ENCODE measurements at places on chromosomes 16 and 17.

DNA sequence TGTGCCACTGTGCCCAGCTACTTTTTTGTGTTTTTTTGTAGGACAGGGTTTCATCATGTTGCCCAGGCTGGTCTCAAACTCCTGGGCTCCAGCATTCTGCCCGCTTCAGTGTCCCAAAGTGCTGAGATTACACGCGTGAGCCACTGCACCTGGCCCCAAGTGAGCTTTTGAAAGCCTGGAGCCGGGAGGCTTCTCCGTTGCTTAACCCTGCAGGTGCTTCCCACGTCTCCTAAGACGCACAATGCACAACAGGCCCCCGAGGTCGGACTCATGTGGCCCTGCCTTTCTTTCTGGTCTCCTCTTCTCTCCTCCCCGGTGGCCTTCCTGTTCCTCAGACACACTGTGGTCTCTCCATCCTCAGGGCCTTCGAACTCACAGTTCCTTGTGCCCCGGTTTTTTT lies 12.5 kb downstream of the RABEP2 start:
- H3K27me3 ChIP-seq = no peaks in the 10 kb centered on the region
- H3K4me3 ChIP-seq = no peak overlapping the region
- no peak for DNase-seq
- H3K4me1 ChIP-seq = no peaks in the 10 kb centered on the region
- no peak overlapping the region for H3K27ac ChIP-seq

GRCh38 chr17:11391134-11391533 lies 150.1 kb downstream of the SHISA6 start:
- H3K4me3 ChIP-seq = no peak overlapping the region
- H3K36me3 ChIP-seq = no peaks in the 10 kb centered on the region
- DNase-seq = no peak
- no peaks in the 10 kb centered on the region for H3K27me3 ChIP-seq
- no peak overlapping the region for H3K27ac ChIP-seq

DNA sequence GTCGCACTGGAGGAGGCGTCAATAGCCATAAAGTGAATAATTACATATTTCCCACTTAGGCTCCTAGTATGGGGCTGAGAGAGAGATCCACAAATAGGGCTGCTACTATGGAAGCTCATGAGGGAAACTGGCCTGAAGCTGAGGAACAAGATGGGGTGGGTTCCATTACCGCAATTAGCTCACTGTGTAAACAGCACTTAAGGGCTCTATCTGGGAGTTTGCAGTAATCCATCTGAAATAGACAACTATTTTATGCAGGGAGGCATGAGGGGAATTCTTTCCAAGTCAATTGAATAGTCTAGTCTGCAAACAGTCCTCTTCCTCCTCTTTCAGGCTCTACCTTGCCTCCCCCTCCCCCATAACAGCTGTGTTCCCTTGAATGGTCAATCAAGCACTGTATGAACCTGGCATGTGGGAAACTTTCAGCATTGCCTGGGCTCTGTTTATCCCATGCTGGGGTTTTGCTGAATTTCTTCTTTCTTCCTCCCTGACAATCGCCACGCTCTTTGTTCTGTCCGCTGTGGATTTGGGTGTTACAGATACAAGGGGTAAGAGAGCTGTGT lies 56.1 kb upstream of the MAF start:
- no peaks in the 10 kb centered on the region for H3K4me1 ChIP-seq
- no peak overlapping the region for H3K4me3 ChIP-seq
- H3K27me3 ChIP-seq = no peaks in the 10 kb centered on the region
- H3K36me3 ChIP-seq = no peaks in the 10 kb centered on the region
- no peak for DNase-seq

- H3K27me3 ChIP-seq = no peaks in the 10 kb centered on the region
- no peak overlapping the region for H3K4me3 ChIP-seq
- H3K36me3 ChIP-seq = no peaks in the 10 kb centered on the region
- H3K27ac ChIP-seq = no peak overlapping the region
- no peaks in the 10 kb centered on the region for H3K4me1 ChIP-seq
- DNase-seq = no peak
Measured at GRCh38 chr16:79754081-79754480, 153.5 kb upstream of the MAF start.

DNA sequence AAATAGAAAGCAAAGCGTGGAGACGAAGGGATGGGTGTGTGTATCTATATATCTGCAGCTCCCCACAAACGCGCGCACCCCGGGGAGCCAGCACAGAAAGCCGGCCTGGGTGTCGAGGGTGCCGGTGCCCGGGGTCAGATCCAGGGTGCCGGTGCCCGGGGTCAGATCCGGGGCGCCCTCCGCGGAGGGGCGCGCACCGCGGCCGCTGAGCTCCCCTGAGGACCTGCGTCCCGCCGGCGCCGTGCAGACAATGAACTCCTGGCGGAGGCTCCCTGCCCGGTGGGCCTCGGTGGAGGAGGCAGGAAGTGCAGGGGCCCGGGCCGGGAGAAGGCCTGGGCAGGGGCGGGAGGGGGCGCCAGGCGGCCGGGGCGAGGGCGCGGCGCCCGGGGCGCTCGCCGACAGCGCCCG lies 1.1 kb downstream of the ZNF423 start:
- peak overlapping the region; percentile 65 for H3K4me3 ChIP-seq
- H3K36me3 ChIP-seq = no peaks in the 10 kb centered on the region
- H3K27me3 ChIP-seq = peaks cover 57% of the 10 kb centered on the region
- DNase-seq = peak; percentile 8

GRCh38 chr16:64969221-64969620 lies 152.6 kb downstream of the CDH11 start:
- no peaks in the 10 kb centered on the region for H3K27me3 ChIP-seq
- H3K36me3 ChIP-seq = no peaks in the 10 kb centered on the region
- H3K4me3 ChIP-seq = no peak overlapping the region
- no peak overlapping the region for H3K27ac ChIP-seq

GRCh38 chr17:11272191-11272590 lies 31.2 kb downstream of the SHISA6 start:
- no peak for DNase-seq
- H3K27me3 ChIP-seq = no peaks in the 10 kb centered on the region
- no peaks in the 10 kb centered on the region for H3K4me1 ChIP-seq
- H3K36me3 ChIP-seq = no peaks in the 10 kb centered on the region

DNA sequence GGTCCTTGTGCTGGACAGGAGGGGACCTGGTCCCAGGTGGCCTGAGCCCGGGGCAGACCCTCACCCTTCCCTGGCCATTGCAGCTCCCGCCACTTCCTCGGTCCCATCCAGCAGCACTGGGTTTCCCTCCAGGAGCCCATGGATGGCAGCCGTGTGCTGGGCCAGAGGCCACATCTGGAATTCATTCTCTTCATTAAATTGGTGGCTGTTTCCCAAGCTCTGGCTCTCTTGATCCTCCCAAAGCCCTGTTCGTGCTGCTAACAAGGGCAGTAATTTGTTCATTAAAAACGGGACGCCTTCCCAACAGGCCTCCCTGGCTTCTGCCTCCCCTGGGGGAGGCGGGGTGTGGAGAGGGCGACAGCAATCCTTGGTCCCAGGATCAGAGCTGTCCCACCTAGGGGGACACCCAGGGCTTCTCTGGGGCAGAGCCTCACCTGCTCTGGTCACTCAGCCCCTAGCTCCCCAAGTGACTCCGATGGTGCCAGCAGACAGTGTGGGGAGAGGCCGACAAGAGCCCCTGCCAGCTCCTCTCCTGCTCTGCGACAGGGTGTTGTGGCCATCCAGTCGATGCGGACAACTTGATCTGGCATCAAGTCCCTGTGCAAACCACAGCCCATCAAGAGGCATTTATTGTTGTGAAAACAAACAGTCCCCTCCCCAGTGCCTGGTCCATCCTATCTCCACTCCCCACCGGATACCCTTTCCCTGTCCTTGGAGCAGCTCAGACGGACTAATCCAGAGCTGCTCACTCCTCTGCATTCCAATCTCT lies 44.0 kb downstream of the SDK2 start:
- no peaks in the 10 kb centered on the region for H3K4me1 ChIP-seq
- H3K27me3 ChIP-seq = peaks cover 58% of the 10 kb centered on the region
- no peak overlapping the region for H3K27ac ChIP-seq
- H3K36me3 ChIP-seq = no peaks in the 10 kb centered on the region
- no peak for DNase-seq

DNA sequence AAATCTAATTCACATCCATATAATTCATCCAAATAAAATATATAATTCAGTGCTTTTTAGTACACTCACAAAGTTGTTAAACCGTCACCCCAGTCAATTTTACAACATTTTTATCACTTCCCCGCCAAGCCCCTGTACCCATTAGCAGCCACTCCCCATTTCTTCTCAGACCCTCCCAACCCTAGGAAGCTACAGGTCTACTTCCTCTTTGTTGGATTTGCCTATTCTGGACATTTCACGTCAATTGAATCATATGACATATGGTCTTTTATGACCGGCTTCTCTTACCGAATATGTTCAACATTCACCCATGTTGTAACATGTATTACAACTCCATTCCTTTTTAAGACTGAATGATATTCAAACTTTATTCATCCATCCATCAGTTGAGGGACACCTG lies 19.9 kb upstream of the MLKL start:
- H3K36me3 ChIP-seq = no peaks in the 10 kb centered on the region
- DNase-seq = no peak
- no peak overlapping the region for H3K4me3 ChIP-seq
- no peaks in the 10 kb centered on the region for H3K27me3 ChIP-seq
- H3K27ac ChIP-seq = no peak overlapping the region
- no peaks in the 10 kb centered on the region for H3K4me1 ChIP-seq

- no peaks in the 10 kb centered on the region for H3K36me3 ChIP-seq
- no peak for DNase-seq
- no peak overlapping the region for H3K27ac ChIP-seq
- H3K27me3 ChIP-seq = no peaks in the 10 kb centered on the region
Measured at GRCh38 chr16:4378161-4378666, 6.6 kb downstream of the VASN start.

- H3K36me3 ChIP-seq = no peaks in the 10 kb centered on the region
- DNase-seq = peak; percentile 84
- H3K4me1 ChIP-seq = peaks cover 46% of the 10 kb centered on the region
- no peaks in the 10 kb centered on the region for H3K27me3 ChIP-seq
- H3K27ac ChIP-seq = peak overlapping the region; percentile 100
- H3K4me3 ChIP-seq = no peak overlapping the region
Measured at GRCh38 chr16:11308493-11309283, 27.6 kb upstream of the PRM1 start.

DNA sequence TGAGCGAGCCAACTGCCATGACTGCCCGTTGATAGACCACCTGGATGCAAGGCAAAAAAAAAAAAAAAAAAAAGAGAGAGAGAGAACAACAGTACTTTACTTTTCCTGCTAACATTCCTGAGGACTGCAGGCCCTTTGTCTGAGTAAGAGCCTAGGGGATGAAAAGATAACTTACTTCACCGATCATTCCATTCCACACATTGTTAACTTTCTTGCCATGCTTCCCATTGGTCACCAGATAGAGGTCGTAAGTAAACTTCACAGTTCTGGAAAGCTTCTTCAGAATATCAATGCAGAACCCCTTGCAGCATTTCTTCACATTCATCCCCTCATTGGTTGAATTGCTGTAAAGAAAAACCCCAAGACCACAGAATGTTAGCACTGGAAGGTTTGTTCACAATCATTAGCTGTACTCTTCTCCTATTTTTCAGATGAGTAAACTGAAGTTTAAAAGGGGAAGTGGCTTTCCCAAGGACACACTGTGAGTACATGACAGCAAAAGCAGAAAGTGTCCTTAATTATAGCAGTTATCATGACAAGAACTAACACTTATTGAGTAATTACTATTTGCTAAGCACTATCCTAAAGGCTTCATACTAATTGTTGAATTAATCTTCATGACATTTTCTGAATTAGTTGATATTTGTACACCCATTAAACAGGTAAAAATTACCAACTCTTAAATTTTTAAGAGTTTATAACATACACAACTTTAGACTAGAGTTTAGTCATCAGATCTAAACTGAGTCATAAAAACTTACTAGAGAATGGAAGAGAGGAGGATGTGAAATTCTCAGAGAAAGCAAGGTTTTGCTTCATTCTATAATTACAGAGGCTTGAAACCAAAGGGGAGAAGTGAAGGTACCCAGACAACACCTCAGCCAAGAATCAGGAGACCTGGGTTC lies 341.2 kb downstream of the GRIN2A start:
- no peaks in the 10 kb centered on the region for H3K36me3 ChIP-seq
- DNase-seq = no peak
- no peak overlapping the region for H3K27ac ChIP-seq
- no peak overlapping the region for H3K4me3 ChIP-seq

DNA sequence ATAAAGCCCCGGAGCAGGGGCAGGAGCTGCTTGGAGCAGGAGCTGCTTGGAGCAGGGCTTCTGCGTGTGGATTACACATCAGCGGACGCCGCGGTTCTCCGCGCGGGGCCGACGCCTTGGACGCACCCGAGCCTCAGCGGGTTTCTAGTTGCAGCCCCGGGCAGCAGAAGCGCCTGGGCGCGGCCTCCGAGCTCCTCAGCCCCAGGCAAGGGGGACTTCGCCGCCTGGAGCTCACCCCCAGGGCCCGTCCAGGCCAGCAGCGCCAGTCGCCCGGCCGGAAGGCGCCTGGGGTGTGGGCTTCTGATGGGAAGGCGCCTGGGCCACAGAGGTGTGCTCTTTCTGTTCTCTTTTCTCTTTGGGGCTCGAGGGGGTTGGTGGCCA lies 6.3 kb downstream of the FOXF1 start:
- peaks cover 72% of the 10 kb centered on the region for H3K27me3 ChIP-seq
- no peaks in the 10 kb centered on the region for H3K36me3 ChIP-seq
- no peak for DNase-seq
- no peak overlapping the region for H3K4me3 ChIP-seq
- H3K4me1 ChIP-seq = no peaks in the 10 kb centered on the region
- H3K27ac ChIP-seq = no peak overlapping the region

DNA sequence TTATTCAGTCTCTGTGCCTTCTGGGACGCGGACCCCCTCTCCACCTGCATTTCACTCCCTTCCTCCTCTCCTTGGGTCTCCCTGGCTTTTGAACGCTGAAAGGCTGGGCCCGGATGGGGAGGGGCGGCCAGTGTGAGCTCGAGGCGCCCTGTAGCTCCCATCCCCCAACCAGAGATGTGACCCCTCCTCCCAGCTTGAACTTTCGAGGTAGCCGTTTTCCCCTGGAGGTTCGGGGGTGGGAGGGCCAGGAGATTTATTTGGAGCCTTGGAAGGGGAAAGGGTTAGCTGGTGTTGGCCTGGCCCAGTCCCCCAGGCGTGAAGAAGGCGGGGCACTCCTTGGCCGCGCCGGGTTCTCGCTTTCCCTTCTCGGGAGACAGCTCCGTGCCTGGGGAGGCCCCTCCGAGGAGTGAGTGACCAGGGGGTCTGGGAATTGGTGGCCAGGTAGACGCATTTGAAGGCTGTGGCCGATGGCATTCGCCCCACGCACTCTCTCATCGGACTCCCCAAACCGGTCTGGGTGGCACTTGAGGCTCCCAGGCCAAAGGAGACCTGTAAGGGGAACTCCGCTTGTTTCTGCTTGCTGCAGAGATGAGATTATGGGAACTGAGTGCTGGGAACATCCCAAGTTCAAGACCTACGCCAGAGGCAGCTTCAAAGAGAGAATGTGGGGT lies 942 bp downstream of the LDAF1 start:
- H3K4me1 ChIP-seq = peaks cover 8% of the 10 kb centered on the region
- H3K27ac ChIP-seq = no peak overlapping the region
- no peaks in the 10 kb centered on the region for H3K27me3 ChIP-seq
- DNase-seq = no peak

GRCh38 chr17:40338058-40338457 lies 26.5 kb downstream of the GJD3 start:
- H3K4me1 ChIP-seq = no peaks in the 10 kb centered on the region
- no peak for DNase-seq
- H3K27me3 ChIP-seq = no peaks in the 10 kb centered on the region
- H3K36me3 ChIP-seq = no peaks in the 10 kb centered on the region
- no peak overlapping the region for H3K4me3 ChIP-seq
- H3K27ac ChIP-seq = no peak overlapping the region
